ENCODE measurements at places on chromosomes 4 and X. TPM values are rescaled to one million over a fixed set of nuclear protein-coding genes. Genes with fewer than 3 reads are reported as not detected.

TMEM47 gene
- polyA plus RNA-seq: 47.7 TPM

CYSLTR1 gene
- 1.7 TPM for polyA plus RNA-seq

TLL1 gene
- 2.4 TPM for polyA plus RNA-seq

VCX3B gene
- polyA plus RNA-seq: not detected

TMPRSS11D gene
- not detected for polyA plus RNA-seq

WAS gene
- 6.1 TPM for polyA plus RNA-seq

MTNR1A gene
- polyA plus RNA-seq: not detected

STS gene
- 4.5 TPM for polyA plus RNA-seq

CFAP99 gene
- 0.06 TPM for polyA plus RNA-seq

TACR3 gene
- polyA plus RNA-seq: 4.5 TPM

MRFAP1L1 gene
- 73.1 TPM for polyA plus RNA-seq

DIPK2B gene
- polyA plus RNA-seq: 12.8 TPM

RGN gene
- polyA plus RNA-seq: 7.2 TPM

TCEAL6 gene
- 0.44 TPM for polyA plus RNA-seq

DMRTC1 gene
- polyA plus RNA-seq: not detected

MAGEA11 gene
- not detected for polyA plus RNA-seq

SAT1 gene
- 216 TPM for polyA plus RNA-seq

HAND2 gene
- polyA plus RNA-seq: 75.1 TPM

MAGEA3 gene
- polyA plus RNA-seq: not detected

SATL1 gene
- polyA plus RNA-seq: not detected

DSPP gene
- not detected for polyA plus RNA-seq

TRPC5OS gene
- polyA plus RNA-seq: not detected

SMR3A gene
- not detected for polyA plus RNA-seq

C4orf50 gene
- polyA plus RNA-seq: 0.04 TPM

C4orf51 gene
- not detected for polyA plus RNA-seq

BRS3 gene
- 0.10 TPM for polyA plus RNA-seq

FRAS1 gene
- 0.27 TPM for polyA plus RNA-seq

RNF212 gene
- polyA plus RNA-seq: 4.2 TPM

CFAP47 gene
- polyA plus RNA-seq: 0.01 TPM

TLR7 gene
- polyA plus RNA-seq: 0.23 TPM

USP17L5 gene
- polyA plus RNA-seq: not detected

PLP1 gene
- polyA plus RNA-seq: 20.9 TPM

NDUFC1 gene
- 74.7 TPM for polyA plus RNA-seq
